CD4-positive, alpha-beta T cell treated with Interleukin-12 subunit alpha and Interleukin-12 subunit beta, for 1 hour (primary cell): ENCODE measurements at places on chromosomes 5 and 9.

DNA sequence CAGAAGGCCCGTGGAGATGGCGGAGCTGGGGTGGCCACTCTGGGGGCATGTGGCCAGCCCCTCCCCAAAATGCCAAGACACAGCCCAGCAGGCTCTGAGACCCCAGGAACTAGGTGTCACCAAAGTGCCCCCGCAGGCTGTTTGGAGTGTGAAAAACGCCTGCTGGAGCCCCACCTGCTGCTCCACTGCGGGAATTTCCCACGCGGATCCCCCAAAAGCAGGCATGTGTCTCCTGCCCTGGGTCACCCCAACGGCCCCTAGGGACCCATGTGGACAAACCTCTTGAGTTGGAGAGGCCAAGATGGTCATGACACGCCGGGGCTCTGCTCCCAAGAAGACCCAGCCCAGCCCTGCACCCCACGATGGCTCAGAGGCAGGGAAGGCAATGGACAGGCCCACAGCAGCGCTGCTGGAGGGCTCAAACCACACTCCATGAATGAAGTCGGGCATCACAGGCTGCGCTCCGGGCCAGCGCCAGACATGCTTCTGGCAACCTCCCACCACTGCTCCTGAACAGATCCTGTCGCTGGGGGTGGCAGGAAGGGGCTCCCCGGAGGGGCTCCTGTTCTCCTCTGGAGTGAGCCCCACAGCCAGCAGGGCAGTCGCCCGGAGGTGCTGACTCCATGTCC lies 15.3 kb downstream of the NOTCH1 start:
- no peak for DNase-seq

- DNase-seq: no peak
Measured at GRCh38 chr9:96442491-96442890, 7.5 kb upstream of the HABP4 start.

- no peak for DNase-seq
Measured at GRCh38 chr5:92086059-92086811, 703.1 kb upstream of the ARRDC3 start.

DNA sequence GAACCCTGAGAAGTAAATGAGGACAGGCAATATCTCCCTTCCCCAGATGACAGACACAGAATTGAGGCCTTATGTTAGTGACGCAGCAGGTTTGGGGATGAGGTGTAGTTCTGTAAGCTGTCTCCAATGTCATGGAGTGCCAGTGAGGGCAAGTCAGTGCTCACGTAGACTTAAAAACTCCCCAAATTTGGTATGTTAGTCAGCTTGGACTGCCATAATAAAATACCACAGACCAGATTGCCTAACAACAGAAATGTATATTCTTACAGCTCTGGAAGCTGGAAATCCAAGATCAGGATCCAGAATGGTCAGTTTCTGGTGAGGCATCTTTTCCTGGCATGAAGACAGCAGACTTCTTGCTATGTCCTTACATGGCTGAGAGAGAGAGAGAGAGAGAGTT lies 14.9 kb downstream of the FOXI1 start:
- no peak for DNase-seq

DNA sequence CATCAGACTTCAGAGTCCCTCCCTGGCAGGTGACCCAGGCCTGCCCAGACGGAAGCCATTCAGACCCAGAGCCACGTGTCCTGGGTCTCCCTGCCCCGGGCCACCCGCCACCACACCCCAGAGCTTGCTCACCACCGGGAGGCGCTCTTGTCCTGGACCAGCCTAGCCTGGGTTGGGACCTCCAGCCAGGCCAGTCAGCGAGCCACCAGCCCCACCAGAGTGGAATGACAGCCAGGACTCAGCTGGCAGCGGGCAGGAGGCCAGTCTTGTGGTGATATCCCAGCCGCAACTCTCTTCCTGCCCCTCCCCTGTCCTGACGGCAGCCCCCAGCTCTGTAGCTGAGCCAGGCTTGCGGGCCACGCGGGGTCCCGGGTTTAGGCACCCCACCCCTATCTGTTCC lies 1.7 kb upstream of the PTGDS start:
- peak; percentile 43 for DNase-seq

DNA sequence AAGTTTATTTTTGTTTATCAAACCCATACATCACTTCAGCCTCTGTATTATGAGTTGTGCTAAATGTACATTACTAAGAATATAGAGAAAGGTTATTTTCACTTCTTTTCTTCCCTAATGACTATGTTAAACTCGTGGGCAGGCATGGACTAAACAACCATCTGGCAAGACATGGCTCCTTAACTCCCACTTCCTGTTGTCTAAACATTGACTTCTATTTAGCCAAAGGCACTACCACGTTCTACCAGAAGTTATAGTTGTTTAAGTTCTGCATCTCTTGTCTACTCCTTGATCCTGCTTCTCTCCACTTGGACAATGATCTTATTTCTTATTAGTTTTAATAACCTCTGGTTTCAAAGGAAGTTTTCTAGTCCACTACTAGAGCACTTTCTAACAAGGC lies 136.1 kb downstream of the MACIR start:
- DNase-seq: no peak

DNA sequence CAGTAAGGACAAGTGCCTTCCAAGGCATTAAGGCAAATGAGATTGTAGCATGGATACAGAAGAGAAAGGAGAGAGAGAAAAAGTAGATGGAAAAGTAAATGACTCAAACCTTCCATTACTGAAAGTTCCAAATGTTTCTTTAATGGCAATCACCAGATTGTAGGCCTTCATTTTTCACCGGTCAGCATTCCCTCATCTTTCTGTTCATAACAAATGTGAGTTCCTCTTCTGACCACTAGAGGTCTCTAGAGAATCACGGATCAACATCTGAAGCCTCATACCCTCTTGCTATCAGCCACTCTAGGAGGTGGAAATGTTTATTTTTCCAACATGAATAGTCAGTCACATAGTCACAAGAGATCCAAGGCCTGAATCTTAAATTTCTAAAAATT lies 73.6 kb upstream of the RPS23 start:
- DNase-seq: peak; percentile 61
